ENCODE measurements at places on chromosomes 5 and 9. TPM values are rescaled to one million over a fixed set of nuclear protein-coding genes. Genes with fewer than 3 reads are reported as not detected.

DNA sequence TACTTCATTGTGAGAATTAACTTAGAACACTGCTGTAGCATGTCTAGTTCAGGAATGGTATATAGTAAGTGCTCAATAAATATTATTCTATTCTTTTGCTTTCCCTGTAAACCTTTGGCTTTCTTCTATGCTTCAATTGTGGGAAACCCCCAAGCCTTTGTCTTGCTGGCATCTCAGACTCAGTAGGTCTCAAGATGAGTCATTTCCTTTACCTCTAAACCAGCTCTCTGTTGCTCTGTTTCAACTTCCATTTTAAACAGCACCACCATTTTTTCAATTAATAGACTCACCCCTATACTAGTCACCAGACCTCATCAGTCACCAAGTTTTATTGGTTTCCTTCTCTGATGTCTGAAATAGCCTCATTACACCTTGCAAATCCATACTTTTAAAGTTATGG is 43.5 kb downstream of the DMAC1 start:
- DNase-seq: peak; percentile 1

Gene SLC25A2
- 0.91 TPM for total RNA-seq

Gene PCDHGB2
- total RNA-seq: 0.55 TPM

DNA sequence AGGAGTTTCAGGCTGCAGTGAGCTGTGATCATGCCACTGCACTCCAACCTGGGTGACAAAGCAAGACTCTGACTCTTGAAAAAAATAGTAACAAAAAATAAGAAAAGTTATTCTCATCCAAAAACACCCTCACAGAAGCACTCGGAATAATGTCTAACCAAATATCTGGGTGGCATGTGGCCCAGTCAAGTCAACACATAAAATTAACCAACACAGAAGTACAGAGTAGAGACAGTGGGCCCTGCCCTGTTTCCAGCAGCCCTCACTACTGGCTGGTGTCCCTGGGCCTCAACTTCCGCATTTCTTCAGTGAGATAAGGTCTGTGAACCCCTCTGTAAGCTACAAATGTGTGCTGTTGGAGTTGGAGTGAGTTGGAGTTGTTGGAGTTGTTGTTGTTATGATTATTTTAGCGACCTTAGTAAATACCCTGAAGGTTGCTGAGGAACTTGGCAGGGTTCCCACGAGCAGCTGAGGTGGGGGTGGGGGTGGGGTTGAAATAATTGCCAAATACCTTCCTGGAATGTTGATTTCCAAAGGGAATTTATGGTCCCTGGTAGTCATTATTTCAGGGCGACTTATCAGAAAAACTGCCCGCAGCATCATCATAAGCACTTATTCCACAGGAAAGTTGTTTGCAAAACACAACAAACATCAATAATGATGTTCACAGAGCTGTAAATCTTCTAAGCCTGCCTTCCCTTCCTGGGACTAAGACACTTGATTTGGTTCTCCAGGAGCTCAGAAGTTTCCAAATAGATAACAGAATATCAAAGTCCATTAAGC is 30.2 kb downstream of the C5orf15 start:
- DNase-seq: no peak

DNA sequence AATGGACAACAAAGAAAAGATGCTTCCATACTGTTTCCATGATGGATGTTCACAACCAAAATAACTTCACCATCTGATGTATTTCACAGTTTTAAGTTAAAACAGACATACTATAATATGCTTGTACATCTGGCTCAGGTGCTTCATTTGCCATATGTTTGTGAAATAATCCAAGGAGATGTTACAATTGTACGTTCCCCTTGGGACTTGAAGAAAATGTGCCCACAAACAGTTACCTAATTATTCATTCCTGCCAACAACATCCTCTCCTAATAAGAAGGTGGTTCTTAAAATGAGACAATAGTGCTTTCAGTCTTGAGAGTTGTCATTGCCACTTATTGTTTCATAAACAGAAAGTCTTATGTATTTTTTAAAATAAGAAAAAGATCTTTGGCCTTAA is 33.1 kb upstream of the SMARCA2 start:
- DNase-seq: no peak

DNA sequence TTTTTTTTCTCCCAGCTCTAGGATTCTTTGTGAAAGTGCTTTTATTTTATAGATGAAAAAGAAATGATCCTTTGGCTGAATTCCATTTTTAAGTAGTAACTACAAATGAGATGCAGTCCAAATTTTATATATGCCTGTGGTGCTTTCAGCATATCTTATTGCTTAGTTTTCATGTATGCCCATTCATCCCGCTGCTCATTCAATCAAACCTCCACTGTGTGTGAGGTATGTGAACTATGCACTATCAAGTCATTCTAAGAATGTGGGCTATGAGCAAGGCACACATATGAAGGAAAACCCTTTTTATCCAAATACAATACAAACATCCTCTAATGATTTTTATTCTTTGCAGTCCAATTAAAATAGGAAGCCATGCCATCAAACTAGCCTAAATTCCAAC is 1069.1 kb upstream of the DMAC1 start:
- DNase-seq: no peak

Gene TRIM36
- total RNA-seq: not detected

DNA sequence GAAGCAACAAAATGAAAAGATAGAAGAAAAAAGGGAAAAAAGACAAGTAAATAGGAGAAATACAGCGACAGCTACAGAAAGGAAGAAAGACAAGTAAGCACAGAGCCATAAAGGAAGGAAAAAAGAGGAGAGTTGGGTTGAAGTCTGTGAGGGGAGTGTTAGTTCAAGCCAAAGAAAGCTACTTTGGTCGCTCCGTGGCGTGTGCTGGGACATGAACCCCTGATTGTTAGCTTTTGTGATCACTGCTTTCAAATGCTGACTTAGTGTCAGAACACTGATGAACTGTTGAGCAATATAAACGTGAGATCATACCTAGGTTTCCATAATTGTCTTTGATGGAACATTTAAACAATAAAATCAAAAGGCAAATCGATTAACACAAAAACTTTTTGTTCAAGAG is 370.1 kb downstream of the TMEM161B start:
- DNase-seq: no peak

GRCh38 chr5:6401410-6401809 is 23.1 kb upstream of the MED10 start:
- DNase-seq: no peak

Gene PCDHA3
- total RNA-seq: not detected

Gene LHX3
- total RNA-seq: not detected

- DNase-seq: no peak
Measured at GRCh38 chr9:70297141-70297540, 38.4 kb downstream of the SMC5 start.

DNA sequence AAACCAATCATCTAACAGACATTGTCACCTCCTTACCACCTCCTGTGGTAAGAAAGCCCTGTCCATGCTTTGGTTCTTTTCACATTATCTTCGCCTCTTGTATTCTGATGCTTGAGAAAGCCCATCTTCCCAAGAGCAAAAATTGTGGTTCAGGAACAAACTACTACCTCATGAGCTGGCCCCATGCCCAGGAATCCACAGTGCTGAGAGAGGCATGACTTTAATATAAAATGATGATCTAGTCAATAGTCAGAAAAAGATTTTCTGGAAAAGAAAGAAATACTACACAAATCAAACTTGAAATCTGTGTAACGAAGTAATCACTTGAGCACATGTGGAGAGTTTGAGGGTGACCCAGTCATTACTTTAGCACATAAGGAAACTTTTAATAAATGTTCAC is 94.7 kb downstream of the FGF10 start:
- DNase-seq: no peak

Gene FAXDC2
- not detected for total RNA-seq

Gene LHX2
- not detected for total RNA-seq

GRCh38 chr5:88827997-88828396 is 55.0 kb downstream of the MEF2C start:
- DNase-seq: no peak

Gene SNAPC4
- total RNA-seq: 15.4 TPM
